ENCODE measurements at places on chromosomes 16 and 17.

DNA sequence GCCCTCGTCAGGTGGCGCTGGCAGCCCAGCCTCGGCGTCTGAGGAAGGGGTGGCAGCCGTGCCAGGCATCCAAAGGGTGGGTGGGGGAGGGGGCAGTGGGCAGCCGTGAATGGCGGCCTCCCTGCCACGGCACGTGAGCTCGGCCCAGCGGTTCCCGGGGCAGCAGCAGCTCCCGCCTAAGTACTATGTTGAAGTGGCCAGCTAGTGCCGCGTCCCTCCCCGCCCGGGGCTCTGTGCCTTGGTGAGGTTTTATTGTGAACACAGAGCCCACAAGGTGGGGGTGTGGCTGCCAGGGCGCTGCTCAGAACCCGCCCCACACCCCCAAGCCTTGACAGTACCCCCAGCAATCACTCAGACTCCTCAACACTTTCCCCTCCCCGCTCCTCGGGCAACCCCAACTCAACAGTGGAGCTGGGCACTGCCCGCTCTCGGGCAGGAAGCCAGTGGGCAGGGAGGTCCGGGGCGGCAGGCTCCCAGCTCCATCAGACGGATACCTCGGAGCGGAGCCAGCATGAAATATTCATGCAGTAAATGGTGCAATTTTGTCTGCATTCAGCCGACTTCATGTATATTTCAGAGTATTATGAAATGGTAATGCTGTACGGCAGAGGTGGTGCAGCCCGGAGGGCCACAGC lies 80.4 kb downstream of the ENGASE start:
- DNase-seq, result no peak

GRCh38 chr17:21573961-21574610 lies 118.2 kb upstream of the KCNJ18 start:
- DNase-seq, result no peak

DNA sequence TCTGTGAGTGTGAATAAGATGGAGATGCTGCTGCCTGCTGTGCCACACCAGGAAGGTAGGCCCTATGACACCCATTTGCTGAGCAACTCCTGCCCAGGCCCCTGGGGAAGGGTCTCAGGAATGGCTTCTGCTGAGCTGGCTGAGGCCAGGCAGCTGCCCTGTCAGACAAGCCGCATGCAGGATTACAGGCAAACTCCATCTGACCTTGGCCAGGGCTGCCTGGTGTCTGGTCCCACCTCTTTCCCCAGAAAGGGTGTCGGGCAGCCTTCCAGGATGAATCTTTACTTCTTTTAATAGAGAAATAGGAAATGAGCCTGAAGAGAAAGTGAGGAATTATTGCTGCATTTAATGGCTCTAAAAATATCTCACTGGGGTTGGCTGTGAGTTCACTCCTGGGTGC lies 182.5 kb downstream of the IRX5 start:
- DNase-seq, result no peak

DNA sequence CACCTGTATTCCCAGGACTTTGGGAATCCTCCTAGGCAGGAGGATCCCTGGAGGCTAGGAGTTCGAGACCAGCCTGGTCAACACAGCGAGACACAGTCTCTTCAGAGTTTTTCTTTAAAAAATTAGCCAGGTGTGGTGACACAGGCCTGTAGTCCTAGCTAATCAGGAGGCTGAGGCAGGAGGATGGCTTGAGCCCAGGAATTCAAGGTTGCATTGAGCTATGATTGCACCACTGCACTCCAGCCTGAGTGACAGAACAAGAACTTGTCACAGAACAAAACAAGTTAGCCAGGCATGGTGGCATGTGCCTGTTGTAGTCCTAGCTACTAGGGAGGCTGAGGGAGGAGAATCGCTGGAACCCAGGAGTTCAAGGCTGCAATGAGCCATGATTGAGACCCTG lies 24.8 kb downstream of the ANKRD40 start:
- no peak for DNase-seq

DNA sequence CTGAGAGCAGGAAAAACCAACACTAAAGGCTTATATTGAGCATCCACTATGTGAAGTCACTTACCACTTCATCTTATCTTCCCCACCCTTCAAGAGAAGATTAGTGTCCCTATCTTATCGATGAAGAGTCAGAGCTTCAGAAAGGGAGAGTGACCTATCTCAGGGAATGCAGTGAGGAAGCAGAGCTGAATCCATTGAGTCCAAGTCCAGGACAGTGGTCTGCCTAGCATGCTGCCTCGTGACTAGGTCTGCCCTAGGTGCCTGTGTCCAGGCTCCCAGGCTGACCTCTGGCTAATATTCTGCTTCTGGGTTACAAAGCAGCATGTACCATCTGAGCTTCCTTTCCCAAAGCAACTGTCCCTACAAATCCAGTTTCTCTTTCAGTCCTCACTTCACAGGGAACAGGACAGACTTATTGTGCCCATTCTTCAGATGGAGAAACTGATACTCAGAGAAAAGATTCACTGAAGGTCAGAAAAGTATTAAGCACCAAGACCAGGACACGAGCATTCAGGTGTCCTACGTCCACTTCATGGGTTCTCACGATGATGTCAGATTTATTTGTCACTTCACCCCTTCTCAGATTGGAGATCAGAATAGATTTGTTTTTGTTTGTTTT lies 13.3 kb upstream of the FZD2 start:
- DNase-seq, result no peak

- DNase-seq, result no peak
Observed at GRCh38 chr17:37219876-37220606, 155.7 kb upstream of the C17orf78 start.

DNA sequence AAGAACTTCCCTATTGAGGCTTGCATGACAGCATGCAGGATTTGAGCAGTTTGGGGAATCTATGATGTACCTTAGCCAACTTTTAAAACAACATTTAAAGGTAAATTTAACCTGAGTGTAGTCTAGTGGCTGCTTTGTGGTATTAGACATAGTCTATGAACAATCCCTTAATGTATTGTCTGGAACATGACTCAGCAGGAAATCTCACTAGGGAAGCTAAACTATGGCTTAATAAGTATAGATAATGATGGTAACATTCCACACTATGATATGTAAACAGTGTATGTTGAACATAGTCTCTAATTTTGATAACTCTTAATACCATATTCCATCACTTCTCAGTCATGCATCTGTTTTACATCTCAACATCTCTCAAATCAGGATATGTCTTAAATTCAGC lies 52.1 kb upstream of the SLC12A3 start:
- DNase-seq, result no peak

DNA sequence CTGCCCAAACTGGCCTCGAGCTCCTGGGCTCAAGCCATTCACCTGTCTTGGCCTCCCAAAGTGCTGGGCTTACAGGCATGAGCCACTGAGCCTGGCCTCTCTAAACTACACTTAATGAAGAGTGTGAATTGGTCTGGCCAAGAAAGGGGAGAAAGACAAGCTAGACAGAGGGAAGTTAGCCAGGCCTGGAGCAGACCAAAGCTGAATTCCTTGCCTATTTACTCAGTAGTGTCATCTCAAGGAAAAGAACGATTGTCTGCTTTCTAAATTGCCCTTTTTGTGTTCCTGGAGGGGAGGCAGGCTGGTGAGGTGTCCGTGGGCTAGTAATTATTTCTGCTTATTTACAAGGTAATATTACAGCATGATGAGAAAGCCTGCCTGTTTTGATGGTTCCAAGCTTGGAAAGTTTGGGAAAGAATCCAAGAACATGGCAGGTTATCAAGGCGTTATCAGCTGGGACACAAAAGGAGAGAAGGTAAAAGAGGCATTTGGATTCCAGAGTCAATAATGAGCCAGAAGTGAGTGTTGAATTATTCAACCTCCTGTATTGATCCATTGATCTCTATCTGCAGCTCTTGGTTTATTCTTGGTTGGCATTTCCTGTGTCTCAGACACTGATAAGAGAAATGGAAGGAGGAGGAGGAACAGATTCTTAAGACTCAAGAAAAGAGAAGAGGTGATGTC lies 6.3 kb upstream of the CBFB start:
- no peak for DNase-seq

DNA sequence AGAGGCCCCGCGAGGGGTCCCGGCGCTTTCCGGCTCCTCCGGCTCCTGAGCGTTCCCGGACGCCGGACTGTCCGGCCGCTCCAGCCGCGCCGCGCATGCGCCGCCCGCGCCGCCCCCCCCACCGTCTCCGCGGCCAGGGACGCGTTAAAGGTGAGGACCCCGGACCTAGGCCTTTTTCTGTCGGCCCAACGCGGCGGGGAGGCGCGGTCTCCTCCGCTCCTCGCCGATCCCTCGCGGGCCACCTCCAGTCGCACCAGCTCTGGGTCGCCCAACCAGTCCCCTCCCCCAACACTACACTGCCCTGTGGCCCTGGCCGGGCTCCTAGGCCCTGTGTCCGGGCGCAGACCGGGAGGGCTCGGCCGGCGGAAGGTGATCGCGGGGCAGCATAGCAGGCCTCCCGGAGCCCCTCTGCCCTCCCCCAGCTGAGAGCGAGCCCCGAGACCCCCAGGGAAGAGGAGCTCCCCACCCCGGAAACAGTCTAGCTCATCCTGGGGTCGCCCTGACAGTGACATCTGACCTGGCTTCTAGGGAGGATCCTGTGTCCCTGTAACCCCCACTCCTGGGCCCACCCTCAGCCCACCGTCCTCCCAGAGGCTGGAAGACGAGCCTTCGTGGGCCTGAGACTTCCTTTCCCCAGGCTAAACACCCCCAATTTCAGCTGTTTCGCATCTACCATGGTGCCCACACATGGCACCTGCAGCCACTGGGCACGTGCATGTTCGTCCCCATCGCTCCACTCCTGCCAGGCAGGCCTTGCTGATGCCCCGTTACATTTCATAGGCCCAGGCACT lies 14.7 kb upstream of the BCAR1 start:
- DNase-seq, result no peak

DNA sequence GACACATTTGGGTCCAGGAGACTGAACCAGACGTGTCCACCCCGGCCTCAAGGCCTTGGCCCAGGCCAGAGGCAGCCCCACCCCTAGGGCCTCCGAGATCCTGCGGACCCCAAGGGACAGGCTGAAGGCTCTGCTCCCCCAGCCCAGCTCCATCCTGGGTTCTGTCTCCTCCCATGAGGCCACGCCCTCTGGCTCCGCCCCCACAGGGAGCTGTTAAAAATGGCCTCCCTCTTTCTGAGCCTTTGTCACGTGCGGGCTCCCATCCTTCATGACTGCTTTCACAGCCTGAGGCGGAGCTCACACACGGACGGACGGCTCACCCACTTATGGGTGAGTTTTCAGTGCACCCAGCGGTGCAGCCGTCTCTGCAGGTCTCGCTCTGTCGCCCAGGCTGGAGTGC lies 6.5 kb upstream of the CACNA1H start:
- DNase-seq, result no peak

- no peak for DNase-seq
Observed at GRCh38 chr17:57908278-57908677, 46.9 kb downstream of the CUEDC1 start.

- no peak for DNase-seq
Observed at GRCh38 chr16:1494711-1495110, 1.6 kb downstream of the TELO2 start.

DNA sequence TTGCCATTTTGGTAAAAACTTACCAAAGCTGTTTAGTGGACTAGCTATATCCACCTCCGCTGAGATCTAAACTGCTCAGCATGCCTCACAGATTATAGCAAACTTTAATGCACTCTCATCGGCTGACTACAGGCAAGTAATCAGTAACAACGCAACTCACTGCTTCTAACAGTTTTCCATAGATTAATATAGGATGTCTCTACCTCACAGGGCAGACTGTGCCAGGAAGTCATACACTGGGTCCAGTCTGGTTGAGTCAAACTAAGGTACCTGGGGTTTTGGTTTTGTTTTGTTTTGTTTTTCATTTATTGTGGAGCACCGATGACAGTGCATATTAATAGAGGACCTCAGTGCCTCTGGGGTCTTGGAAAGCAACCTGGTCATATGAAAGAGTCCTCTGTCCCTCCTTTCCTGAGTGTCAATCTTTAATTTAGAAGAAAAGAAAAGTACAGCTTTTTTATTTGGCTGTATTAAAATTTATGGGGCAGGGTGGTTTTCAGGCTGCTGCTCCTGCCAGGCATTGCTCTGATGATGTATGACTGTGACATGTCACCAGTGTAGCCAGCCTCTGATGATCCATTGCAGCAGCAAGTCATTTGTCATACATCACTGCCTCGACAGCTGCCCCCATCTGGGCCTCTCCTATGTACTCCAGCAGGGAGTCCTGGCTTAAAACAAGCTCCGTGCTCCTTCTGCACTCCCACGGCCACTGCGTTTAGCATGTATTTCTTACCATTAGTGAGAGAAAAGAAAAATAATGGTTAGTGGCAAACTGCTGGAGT lies 854.1 kb downstream of the KCNJ2 start:
- no peak for DNase-seq

DNA sequence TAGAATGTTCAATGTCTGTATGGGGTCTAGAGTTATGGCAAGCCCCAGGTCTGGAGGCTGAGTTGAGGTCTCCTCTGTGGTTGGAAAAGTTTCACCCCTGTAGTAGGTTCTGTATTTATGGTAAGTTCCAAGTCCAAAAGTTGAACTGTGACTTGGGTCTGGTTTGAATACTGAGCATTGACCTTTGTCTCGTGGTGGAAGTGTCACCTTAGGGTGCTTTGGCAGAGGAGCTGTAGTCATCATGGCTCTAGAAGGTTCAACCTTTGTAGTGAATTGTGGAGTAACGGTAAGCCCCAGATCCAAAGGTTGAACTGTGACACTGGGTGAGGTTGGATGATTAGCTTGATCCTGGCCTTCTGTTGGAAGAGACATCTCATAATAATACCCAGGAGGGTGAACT lies 17.6 kb downstream of the RDM1 start:
- DNase-seq, result no peak

- no peak for DNase-seq
Observed at GRCh38 chr16:87822108-87822970, 47.0 kb downstream of the SLC7A5 start.

- DNase-seq, result no peak
Observed at GRCh38 chr17:33371377-33371776, 78.3 kb upstream of the ASIC2 start.

DNA sequence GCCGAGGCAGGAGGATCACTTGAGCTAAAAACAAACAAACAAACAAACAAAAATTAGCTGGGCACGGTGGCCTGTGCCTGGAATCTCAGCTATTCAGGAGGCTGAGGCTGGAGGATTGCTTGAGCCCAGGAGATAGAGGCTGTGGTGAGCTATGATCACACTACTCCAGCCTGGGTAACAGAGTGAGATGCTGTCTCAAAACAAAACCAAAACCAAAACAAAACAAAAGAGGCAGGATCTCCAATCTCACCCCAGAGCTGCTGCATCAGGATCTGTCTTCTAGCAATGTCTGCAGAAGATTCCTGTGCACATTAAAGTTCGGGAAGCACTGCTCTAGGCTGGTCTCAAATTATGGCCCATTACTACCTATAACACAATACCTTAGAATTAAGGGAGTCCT lies 43.1 kb downstream of the MAP2K6 start:
- no peak for DNase-seq

GRCh38 chr17:80529104-80529903 lies 15.3 kb upstream of the RPTOR start:
- no peak for DNase-seq

GRCh38 chr16:26220894-26221293 lies 529.1 kb downstream of the HS3ST4 start:
- DNase-seq, result no peak

- no peak for DNase-seq
Observed at GRCh38 chr17:8244768-8245167, 3.1 kb downstream of the CTC1 start.

All from NCI-H187 (cell line).